ENCODE measurements at places on chromosomes 2 and 18.
A peak's percentile ranks its signal among the peaks of the same experiment; 100 is the strongest.

DNA sequence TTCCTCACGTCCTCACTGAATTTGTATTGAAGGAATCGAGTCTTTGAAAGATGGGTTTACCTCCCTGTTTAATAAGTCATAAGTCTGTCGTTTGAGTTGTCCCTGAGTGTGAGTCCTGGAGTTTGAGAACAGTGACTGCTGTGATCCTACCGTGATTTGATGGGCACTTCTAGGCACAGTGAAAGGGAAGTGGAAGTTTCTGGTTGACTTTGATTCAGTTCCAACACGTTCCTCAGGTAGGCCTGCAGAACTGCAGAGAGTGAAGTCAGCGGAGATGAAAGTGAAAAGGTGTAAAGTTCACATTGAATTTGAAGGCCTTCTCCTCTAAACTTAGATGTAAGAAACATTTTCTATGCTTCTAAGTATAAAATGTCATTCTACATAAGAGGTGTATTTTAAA, 52.9 kb upstream of the ACKR3 start:
- no peak for DNase-seq

DNA sequence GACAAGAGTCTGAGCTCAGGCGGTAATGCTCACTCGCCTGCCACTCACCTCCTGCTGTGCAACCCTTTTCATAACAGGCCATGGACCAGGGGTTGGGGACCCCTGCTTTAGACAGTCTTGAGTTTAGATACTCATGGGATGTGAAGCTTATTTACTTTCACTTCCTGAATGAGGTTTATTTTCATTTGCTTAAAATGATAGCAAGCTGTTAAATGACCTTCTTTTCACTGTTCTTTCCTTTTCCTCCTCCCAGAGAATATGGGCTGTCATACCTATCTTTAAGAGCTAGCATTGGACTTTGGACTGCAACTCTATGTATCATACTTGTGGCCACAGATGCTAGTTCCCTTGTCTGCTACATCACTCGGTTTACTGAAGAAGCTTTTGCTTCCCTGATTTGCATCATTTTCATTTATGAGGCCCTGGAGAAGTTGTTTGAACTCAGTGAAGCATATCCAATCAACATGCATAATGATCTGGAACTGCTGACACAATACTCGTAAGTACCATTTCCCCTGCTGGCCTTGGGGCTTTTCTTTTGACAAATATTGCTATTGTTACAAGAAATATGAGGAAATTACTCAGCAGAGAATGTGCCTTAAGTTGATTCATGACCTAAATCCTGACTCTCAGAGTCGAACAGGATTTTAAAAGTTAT, 168.5 kb downstream of the DPP4 start:
- no peak for DNase-seq

DNA sequence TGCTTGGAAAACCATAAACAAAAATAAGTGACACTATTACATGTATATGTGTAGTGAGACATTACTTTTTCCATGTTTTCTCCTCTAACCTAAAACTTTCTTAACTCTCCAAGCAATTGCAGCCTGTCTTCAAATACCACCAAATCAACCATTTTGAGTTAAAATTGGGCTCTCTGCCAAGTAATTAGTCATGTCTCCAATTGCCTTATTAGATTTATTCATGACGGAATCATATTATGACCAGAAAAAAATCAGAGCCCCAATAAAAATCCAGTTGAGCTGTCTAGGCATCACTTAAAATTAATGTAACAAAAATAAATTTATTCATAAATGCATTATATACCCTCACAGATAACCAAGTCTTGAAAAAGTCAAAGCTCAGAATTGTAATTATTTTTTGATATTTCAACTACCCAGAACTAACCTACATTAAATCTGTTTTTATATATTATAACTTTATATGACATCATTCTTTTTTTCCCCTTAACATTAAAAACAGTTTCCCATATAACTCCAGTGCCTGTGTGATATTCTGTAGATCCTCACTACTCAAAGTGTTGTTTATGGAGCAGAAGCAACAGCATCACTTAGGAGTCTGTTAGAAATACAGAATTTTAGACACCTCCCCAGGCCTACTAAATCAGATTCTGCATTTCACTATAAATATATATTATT, 157.0 kb downstream of the ERBB4 start:
- DNase-seq: no peak

DNA sequence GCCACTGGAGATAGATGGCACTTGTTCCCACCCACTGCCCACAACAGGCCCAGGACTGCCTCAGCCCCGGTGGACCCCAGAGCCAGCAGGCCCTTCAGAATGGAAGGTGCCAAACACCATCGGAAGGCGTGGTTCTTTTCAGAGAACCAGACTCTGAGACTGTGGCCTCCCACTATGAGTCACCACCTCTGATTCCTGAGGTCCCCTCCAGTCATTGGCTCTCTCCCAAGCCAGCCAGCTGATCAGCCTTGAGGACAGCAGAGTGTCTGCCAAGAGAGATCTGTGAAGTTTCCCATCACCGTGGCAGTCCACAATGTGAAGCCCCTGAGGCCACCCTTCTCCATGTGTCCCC, 10.4 kb upstream of the MAP3K2 start:
- peak; percentile 49 for DNase-seq

DNA sequence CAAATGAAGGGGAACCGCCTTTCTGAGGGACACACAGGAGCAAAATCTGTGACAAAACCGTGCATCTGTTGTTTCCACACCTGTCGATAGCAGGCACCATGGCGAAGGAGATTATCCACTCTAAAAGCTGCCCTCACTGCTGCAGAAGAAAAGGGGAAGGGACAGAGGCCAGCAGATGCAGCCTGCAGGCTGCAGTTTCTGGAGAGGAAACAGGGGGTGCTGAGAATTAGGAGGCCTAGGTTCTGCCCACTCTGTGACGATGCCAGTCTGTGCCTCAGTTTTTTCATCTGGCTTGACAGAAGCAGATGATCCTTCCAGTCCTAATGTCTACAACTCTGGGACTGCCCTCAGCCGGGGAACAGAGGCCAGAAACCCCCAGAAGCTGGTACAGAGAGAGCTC, 17.7 kb downstream of the PAX8 start:
- no peak for DNase-seq

GRCh38 chr2:63729362-63729761, 112.3 kb upstream of the UGP2 start:
- no peak for DNase-seq

DNA sequence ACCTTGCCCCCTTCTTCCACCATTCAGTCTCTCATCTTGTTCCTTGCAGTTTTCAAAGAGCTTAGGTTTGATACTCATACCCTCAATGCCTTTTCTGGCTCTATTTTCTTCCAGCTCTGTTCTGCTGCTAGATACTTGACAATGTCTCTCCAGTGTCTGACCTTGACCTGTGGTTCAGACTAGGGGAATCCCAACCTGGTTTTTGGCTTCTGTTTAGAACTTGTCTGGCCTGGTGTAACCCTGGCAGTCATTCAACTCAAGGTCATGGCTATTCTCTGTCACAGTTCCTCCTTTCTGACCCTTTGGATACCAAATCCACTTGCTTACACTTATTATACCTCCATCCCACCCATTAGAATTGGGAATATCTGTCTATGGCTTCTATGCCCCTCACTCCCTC, 31.8 kb upstream of the IMP4 start:
- no peak for DNase-seq

DNA sequence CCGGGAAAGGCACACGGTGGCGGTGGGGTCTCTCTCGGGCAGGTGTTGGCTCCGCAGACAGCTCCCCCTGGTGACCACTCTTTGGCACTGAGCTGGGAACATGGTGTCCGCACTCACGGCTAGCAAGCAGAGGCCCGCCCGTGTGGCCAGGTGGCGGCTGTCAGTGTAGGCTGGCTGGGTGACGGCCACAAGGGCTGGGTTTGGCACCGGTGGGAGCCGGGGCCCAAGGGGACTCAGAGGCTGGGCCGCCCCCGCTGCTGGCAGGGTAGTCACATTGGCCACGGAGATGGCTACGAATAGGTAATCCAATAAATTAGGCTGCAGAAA, 1071.7 kb downstream of the RPIA start:
- no peak for DNase-seq

GRCh38 chr2:48568547-48568946, 38.6 kb downstream of the STON1 start:
- DNase-seq: no peak

- DNase-seq: no peak
Observed at GRCh38 chr2:58701688-58702301, 460.7 kb upstream of the FANCL start.

- DNase-seq: no peak
Observed at GRCh38 chr18:48308027-48308635, 101.1 kb downstream of the ZBTB7C start.

GRCh38 chr2:128668946-128669345, 350.3 kb upstream of the HS6ST1 start:
- DNase-seq: no peak

DNA sequence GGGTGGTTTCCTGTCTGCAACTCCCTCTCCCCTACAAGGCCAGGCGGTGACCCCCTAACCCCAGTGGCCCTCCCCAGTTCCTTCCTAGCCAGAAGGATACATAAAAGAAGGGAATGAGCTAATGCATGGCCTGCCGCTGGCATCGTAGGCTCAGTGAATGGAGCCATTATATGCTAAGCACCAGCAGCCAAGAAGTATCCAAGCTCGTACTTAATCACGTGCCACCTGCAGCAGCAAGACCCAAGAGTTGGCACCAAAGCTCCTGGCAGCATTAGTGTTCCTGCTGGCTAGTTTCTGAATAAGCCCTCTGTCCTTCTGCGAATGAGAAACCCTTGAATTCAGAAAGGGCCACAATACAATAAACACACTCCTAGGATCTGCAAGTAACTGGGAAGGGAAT, 4.3 kb downstream of the DBI start:
- no peak for DNase-seq

GRCh38 chr2:176020400-176020799, 18.3 kb upstream of the LNPK start:
- DNase-seq: no peak

DNA sequence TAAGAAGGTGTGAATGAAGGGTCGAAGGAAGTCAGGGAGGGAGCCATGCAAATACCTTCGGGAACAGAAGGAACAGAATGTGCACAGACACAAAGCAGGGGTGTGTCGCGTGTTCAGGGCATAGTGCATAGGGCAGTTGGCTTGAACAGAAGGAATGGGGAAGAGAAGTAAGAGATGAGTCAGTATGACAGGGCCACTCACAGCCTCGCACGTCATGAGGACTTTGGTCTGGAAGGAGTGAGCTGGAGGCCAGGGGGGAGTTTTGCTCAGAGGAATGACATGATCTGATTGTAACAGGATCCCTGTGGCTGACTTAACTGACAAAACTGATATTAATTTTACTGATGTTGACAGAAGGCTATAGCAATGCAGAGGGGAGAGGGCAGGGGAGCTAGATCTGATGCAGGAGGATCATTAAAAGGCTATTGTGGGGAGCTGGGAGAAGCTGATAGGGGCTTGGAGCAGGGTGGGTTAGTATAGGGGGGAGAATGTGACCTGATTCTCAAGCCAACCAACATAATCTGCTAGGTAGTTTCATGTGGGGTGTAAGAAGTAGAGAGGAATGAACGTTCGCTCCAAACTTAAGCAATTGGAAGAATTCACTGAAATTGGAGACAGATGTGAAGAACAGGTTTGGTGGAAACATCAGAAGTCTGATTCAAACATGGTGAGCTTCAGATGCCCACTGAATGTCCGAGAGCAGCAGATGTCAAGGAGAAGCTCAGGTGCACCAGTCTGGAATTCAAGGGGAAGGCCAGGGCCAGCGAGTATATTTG, 60.4 kb upstream of the COPS8 start:
- DNase-seq: no peak

DNA sequence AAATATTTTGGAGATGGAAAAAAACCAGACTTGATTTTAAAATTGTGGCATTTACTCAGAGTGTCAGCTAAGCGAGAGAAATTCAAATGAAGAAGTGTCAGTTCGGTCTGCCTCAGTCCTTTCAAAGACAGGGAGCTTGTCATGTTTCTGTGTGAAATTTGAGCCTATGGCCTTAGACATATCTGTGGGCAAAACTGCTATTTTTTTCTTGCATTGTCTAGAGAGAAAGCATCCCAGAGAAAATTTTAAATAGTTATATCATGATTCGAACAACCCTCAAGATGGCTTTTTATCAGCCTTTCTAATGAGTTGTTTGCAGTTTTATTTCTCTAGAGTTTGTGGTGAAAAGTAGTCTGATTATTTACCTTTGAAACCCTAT, 50.2 kb upstream of the KCNE4 start:
- no peak for DNase-seq

DNA sequence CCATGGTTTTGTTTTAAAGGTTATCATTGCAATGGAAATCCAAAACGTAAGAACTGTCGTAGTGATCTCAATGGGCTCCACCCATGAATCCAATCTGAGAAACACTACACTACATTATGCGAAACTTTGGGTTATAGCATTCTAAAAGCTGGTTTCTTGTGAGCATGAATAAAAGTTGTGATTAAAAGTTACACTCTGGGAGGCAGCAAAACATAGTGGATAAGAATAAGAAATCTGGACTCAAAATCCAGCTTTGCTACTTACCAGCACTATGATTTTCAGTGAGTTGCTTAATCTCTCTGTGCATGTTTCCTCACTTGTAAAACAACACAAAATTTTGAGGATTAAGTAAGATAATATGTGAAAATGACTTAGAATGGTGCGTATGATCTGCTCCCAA, 25.7 kb upstream of the THOC1 start:
- DNase-seq: no peak

DNA sequence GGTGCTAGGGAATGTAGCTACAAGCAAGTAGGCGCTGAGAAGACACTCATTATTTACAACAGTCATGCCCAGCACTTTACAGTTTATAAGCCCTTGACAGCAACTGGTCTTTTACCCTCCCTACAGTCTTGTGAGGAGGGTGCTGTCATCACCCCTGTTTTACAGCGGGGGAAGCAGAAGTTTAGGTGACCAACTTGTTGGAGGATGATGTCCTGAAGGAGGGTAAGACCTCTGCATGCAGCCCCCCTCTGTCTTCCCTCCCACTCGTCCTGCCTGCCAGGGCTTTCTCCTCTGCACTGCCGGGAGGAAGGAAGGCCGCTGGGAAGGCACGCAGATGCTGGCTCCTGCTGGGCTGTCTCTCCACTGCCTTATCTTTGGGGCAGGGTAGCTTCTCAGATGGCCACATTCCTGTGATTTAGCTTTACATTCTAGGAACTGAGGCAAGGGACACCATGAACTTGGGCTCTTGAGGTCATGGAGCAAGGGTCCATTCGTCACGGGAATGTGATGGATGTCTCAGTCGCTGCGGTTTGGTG, 972 bp downstream of the IL1R1 start:
- no peak for DNase-seq

- no peak for DNase-seq
Observed at GRCh38 chr18:13067124-13067523, 76.0 kb downstream of the CEP192 start.

- no peak for DNase-seq
Observed at GRCh38 chr2:216206041-216206703, 97.0 kb downstream of the XRCC5 start.

GRCh38 chr2:118800736-118801135, 46.7 kb downstream of the EN1 start:
- DNase-seq: no peak

GRCh38 chr18:5253910-5254309, 41.6 kb downstream of the ZBTB14 start:
- no peak for DNase-seq
